ENCODE measurements at places on chromosomes 6 and 20.
A peak's percentile ranks its signal among the peaks of the same experiment; 100 is the strongest.

- no peak for DNase-seq
Measured at GRCh38 chr6:68572525-68572924, 62.6 kb upstream of the ADGRB3 start.

DNA sequence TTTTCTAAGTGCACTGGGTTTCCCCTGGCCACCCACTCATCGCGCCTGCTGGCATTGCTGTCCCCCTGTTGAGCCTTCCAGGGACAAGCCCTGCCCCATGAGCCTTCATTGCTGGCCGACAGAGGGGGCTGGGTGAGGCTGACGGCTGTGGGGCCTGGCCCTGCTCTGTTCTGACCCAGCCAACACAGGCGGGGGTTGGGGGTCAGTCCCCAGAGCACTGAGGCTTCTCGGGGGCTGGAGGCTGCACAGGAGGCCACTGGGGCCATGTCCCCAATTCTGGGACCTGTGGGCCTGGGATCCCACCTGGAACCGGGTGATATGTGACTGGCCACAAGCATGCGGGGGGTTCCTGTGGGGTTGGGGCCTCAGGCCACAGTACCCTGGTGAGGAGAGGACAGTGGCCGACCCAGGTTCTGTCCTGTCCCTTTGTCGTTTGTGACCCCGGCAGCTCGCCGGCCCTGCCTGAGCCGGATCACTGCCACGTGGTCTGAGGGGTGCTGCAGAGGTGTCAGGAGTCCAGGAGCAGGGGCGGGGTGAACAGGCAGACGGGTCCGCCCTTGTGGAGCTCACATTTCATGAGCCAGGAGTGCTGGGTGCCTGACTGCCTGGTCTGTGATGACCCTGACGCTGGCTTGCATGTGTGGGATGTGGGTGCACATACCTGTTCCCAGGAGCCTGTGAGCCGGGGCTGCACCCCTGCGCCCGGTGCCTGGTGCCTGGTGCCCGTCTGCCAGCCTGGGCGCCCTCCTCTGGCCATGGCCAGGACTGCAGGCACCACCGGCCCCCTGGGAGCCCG, 2.1 kb upstream of the COL20A1 start:
- DNase-seq, result peak; percentile 33

- no peak for DNase-seq
Measured at GRCh38 chr6:148195511-148195910, 147.1 kb upstream of the SASH1 start.

- DNase-seq, result no peak
Measured at GRCh38 chr20:18712131-18712530, 101.5 kb upstream of the SCP2D1 start.

GRCh38 chr20:20755231-20755630, 42.8 kb upstream of the RALGAPA2 start:
- DNase-seq, result no peak

GRCh38 chr6:17334265-17334664, 53.1 kb downstream of the RBM24 start:
- no peak for DNase-seq

DNA sequence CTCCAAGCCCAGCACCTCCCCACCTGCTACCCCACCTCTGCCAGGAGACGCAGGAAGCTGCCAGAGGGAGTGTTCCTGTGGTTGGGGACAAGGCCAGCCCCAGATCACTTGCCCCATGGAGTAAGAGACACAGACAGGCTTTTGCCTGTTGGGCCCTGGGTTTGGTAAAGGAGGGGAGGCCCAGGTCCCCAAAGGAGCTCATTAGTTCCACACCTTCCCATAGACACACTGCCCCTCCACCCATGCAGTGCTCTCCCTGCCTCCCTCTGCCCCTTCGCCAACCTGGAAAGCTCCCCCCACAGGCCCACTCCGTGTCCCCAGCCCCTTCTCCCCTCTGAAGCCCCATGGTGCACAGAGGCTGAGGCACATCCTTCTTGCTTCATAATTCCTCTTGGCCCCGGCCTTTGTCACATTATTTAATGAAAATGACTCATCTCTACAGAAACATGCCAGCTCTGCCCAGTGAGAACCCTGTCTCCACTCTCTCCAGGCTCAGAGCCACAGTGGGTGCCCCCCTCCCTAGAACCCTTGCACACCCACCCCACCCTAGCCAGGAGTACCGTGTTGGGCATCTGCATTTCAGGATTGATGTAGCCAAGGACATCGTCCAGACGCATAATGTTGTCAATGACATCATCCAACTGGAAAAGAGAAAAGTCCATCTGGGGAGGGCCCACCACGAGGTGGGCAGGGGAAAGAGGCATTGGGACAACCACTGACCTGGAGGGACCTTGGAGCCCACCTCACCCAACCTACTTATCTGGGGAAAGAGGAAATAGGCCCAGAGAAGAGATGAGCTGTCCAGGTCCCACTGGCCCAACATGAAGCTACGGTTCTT, 46.0 kb downstream of the TFEB start:
- DNase-seq, result no peak

DNA sequence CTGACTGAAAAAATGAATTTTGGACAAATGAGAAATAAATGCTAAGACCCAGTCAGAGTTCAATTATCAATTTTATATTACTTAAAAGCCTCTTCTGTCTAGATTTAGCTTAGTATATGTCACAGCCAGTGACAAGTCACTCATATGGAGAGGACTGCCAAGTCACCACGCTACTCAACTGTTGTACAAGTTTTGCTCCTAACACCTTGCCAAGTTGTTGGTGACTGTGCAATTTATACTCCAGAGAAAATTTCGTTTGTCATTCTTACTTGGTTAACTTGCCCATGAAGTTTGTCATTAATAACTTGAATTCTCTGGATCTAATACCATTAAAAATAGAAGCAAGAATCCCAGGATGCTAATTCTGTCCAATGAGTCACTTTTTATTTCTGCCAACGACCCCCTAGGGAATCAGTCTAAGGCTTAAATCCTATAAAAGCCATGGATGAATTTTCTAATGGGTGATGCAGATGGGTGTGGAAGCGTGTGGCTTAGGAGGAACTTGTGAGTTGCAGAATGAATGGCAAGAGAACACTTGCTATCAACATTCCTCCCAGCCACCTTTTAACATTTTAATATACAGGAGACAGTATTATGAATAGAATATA, 30.4 kb upstream of the FBXO30 start:
- no peak for DNase-seq

Data from stimulated activated CD4-positive, alpha-beta T cell treated with anti-CD3 and anti-CD28 coated beads, Interleukin-2, amount 100 ng/mL, for 4 hours (primary cell).